ENCODE measurements at places on chromosomes 13 and 19.

GRCh38 chr19:35842666-35843272, 9.5 kb downstream of the NPHS1 start:
- no peak for DNase-seq

GRCh38 chr13:98223741-98224140, 46.7 kb upstream of the RNF113B start:
- DNase-seq = no peak

GRCh38 chr13:102208347-102208746, 193.5 kb downstream of the FGF14 start:
- DNase-seq = no peak

- DNase-seq = no peak
Observed at GRCh38 chr19:398719-399118, 10.2 kb downstream of the C2CD4C start.

DNA sequence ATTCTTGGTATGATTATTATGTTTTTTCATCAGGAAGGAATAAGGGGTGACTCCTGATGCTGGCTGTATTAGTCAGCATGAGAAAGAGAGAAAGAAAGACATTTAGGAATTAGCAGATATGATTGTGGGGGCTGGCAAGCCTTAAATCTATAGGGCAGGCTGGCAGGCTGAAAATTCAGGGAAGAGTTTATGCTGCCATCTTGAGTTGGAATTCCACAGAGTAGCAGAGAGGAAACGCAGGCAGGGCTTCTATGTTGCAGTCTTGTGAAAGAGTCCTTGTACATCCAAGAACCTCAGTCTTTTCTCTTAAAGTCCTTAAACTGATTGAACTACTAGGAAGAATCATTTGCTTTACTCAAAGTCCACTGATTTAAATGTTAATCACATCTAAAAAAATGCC, 262.7 kb upstream of the SLC10A2 start:
- DNase-seq = no peak

GRCh38 chr13:30153545-30154426, 153.6 kb downstream of the KATNAL1 start:
- DNase-seq = no peak

- no peak for DNase-seq
Observed at GRCh38 chr19:45170146-45171106, 7.6 kb downstream of the TRAPPC6A start.

- DNase-seq = no peak
Observed at GRCh38 chr19:55695511-55696290, 20.7 kb downstream of the EPN1 start.

GRCh38 chr13:98293570-98294142, 116.6 kb upstream of the RNF113B start:
- DNase-seq = no peak

- peak; percentile 30 for DNase-seq
Observed at GRCh38 chr19:3785451-3785937, 687 bp downstream of the MATK start.

GRCh38 chr13:59452189-59452890, 711.4 kb downstream of the DIAPH3 start:
- no peak for DNase-seq

DNA sequence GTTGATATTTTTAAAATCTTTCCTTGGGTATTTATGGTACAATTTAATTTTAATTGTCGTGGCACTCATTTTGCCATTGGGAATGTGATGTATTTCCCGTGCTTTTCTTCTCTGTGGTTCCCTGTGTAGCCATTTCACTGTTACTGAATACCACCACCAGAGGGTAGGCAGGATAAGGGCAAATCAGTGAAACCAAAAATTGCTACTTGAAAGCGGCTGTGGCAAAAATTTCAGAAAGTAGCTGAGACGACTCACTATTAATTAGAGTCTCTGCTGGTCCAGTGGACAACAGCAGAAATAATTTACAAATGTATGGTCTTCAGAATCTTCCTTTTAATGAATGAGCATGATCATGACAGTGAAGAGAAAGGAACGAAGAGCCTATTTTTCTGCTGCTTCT, 34.4 kb upstream of the MIR17HG start:
- DNase-seq = no peak

DNA sequence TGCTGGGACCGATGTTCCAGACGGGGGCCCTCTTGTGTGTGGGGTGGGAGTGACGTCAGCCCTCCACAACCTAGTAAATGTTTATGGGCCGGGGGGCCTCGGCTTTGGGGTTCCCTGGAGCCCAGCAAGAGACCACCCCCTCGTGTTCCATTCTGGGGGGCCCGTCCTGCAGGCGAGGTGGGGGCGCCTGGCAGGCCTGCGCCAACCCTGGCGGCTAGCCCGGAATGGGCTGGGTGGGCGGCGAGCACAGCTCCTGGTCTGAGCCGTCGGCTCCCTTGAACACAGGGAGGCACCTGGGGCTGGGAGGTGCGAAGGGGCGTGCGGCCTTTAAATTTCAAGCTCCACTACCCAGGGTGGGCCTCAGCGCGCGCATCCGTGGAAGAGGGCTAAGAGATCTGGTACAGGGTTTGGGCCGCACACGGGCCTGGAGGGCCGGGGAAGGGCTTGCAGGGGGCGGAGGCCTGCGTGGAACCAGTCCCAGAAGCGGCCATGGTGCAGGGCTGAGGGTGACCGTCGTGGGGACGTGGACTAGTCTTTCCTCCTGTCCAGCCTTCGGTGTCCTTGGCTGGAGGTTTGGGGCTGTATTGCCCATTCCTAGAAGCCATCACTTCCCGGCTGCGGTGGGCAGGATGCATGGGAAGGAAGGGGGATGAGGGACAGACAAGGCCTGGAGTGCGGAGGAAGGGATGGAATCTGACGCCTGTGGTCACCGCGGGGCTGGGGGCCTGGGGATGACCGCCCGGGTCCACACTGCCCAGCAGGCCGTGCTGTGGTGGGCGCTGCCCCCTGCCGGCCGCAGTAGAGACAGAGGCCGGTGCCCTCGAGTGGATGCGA, 11.4 kb downstream of the NDUFA11 start:
- DNase-seq = no peak

DNA sequence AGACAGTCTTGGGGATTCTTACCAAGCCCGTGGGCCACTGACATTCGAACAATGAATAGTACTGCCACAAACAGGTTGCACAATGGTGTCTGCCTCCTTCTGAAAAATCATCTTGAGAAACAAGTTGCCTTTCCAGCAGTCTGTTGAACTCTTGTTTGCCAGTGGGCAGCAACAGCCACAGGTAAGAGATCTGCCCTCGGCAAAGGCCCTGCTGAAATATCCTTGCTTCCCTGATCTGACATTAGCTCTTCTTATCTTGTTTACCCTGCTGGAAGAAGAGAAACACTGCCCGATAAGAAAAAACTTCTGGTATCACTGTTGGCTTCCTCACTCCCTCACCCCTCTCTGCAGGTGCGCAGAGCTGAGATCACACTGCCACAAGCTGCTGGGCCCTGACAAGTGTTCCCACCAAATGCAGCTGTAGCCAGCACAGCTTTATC, 2.0 kb downstream of the DOCK9 start:
- DNase-seq = no peak

- DNase-seq = no peak
Observed at GRCh38 chr13:80134346-80134745, 206.6 kb downstream of the SPRY2 start.

- no peak for DNase-seq
Observed at GRCh38 chr13:112168761-112169160, 101.8 kb downstream of the SOX1 start.

GRCh38 chr13:36212789-36213188, 1.6 kb downstream of the SOHLH2 start:
- no peak for DNase-seq

GRCh38 chr13:42048342-42048683, at the start of gene DGKH:
Gene DGKH, plus strand, starts transcription at chr13:42048648. Its CDS starts 126 bp downstream, at chr13:42048774.
- DNase-seq = peak; percentile 6

DNA sequence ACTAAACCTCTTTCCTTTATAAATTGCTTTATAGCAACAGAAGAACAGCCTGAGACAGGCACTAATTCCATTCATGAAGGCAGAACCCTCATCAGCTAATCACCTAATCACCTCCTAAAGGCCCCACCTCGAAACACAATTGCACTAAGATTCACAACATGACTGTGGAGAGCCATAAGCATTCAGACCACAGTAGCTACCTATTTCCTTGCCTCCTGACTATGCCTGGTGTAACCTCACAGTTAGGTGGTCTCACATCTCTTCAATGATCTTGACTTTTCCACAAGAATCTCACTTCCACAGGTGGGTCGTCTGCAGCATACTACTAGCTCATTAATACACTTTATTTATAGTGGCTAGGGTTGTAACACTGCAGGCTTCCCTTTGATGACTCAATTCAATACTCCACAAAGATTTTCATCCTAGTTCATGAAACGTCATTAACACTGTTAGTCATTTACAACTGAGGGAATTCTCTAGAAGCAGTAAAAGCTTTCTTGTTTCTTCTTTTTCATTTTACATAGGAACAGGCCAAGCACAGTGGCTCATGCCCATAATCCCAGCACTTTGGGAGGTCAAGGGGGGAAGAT, 27.1 kb downstream of the STK24 start:
- DNase-seq = no peak

DNA sequence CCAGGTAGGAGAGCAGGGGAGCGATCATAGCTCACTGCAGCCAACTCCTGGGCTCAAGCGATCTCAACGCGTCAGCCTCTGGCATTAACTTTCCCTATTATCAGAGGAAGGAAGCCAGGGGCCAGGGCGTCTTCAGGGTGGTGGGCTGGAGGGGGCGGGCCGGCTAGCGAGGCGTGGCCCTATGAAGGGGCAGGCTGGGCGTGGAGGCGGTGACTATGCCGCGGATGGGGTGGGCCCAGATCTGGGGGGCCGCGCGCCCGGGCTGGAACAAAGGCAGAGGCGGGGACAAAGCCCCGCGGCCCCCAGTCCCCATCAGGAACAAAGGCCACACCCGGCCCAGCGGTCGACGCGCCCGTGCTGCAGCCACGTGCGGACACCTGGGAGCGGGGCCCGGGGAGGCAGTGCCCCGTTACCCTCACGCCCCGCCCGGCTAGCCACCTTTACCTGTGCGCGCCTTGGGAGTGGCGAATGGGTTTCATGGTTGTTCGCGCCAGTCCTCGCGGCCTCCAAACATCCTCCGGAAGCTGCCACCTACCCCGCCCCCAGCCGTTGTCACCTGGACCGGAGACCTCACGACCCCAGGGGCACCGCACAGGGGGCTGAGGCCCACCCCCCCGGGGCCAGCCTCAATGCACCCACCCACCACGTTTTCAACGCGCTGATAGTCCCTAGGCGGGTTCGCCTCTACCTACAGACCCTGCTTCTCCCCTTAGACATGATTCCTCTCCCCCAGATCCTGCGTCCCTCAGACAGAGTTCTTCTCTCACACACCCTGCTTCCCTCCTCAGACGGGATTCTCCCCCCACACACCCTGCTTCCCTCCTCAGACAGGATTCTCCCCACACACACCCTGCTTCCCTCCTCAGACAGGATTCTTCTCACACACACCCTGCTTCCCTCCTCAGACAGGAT, 5.4 kb upstream of the TRIM28 start:
- peak; percentile 48 for DNase-seq

- DNase-seq = no peak
Observed at GRCh38 chr19:10095622-10095947, 6.9 kb downstream of the ANGPTL6 start.

DNA sequence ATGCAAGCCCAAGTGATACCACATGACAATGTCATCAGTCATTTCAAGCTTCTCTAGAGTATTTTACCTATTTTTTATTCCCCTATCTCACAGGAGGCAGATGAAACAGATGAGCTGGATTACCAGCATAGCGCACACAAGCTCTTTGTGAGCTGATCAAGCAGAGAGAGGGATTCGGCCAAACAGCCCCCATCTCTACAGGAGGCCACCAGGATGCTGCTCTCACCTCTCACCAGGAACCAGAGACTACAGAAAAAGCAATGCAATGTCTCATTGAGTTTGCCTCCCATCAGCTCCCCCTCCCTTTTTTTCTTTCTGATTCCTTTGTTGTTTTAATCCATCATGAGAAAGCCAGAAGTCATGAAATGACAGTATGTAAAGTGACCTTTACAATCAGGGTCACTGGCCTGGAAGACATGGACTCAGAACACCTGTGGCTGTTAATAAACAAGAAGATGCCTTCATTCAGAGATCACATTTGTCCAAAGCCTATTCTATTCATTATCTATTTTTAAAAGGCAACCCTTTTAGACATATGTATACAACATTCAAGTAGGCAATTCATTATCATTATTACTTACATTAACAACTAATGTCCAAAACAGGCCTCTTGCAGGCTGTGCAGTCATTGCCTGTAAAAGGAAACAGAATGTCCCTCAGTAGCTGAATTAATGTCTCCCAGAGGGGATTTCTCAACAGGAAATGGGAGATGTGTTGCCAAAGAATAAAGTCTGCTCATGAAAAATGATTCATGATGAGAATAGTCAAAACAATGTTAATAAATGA, 656.6 kb downstream of the TBC1D4 start:
- DNase-seq = no peak

- peak; percentile 50 for DNase-seq
Observed at GRCh38 chr19:10718205-10719196, 622 bp downstream of the DNM2 start.

GRCh38 chr13:37366044-37366770, 232.4 kb downstream of the POSTN start:
- DNase-seq = no peak

GRCh38 chr19:45066921-45067661, 9.2 kb downstream of the ZNF296 start:
- DNase-seq = no peak

GRCh38 chr13:114241918-114242317, 7.2 kb downstream of the CDC16 start:
- no peak for DNase-seq

GRCh38 chr13:107650081-107650701, 565.1 kb downstream of the LIG4 start:
- peak; percentile 28 for DNase-seq

DNA sequence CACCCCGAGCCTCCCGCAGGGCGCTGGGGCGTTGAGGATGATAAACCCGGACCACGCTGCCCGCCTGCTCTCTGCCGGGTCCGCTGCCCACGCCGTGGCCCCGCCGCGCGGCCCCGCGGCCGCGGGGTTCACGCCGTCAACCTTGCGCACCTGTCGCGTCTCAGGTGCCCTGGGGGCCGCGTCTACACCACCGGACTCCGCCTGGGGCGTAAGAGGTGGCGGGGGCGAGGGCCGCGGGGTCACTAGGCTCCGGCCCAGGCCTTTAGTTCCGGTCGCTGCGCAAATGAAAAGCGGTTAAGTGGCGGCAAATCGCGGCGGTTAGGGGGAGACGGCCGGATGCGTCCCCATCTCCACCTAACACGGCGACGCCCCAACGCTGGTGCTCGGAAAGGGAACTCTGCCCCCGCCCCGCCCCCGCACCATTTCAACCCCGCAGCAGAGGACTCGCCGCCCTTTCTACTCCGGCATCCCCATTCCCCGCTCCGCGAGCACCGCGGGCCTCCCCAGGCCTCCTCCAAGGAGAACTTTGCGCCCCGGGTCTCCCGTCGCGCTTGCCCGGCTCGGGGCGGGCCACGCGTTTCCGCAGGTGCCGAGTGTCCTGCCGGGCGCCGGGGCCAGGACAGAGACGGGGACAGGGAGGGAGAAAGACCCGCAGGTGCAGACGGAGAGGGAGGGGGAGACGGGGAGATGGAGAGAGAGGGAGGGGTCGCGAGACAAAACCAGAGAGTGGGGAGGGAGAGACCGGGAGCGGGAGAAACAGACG, 4.3 kb downstream of the ONECUT3 start:
- DNase-seq = no peak

Data from stimulated activated CD4-positive, alpha-beta T cell treated with anti-CD3 and anti-CD28 coated beads, Interleukin-1b, Interleukin-23, amount 100 ng/mL, for 48 hours (primary cell).